ENCODE measurements at places on chromosomes 3 and 15. TPM values are rescaled to one million over a fixed set of nuclear protein-coding genes. Genes with fewer than 3 reads are reported as not detected.

DNA sequence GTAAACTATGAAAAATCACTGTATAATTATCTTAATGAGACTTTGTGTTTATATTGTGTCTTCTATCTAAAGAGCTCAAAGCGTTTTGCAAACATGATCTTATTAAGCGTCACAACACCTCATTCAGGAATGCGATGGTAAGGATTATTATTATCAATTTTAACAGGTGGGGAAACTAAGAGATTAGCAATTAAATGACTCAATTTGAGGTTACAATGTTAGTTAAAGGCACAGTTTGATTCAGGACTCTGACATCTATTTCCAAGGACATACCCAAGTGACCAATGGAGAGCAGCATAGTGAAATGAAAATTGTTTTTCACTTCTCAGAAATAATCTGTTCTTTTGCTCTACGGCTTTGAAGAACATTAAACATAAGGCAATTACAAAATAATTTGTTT is 74.6 kb downstream of the FMN1 start:
- no peak for DNase-seq

- DNase-seq, result no peak
Observed at GRCh38 chr3:128245460-128245859, 92.2 kb downstream of the EEFSEC start.

DNA sequence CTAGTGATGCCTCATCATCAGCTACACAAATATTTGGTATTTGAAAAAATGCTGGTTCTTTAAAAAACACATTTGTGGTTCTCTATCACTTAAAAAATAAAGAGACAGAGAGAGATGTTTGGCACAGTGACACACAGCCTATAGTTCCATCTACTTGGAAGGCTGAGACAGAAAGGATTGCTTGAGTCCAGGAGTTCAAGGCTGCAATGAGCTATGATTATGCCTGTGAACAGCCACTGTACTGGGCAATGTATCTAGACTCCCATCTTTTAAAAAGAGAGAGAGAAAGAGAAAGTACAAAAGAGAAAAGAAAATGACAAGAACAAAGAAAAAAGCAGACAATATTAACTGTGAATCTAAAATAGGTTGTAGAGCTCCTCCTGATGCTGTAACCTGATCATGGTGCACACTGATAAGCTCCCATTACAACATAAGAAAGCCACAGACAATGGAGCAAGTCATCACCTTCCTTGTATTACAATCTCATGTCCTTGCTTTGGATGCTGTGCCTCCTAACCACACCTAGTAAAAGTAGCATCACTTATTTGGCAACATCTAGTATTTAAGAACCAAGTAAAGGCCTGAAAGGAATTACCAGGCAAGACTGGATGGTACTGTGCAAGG is 31.7 kb upstream of the MAP4 start:
- DNase-seq, result no peak

- peak; percentile 81 for DNase-seq
Observed at GRCh38 chr3:13282358-13282985, 137.7 kb downstream of the NUP210 start.

DNA sequence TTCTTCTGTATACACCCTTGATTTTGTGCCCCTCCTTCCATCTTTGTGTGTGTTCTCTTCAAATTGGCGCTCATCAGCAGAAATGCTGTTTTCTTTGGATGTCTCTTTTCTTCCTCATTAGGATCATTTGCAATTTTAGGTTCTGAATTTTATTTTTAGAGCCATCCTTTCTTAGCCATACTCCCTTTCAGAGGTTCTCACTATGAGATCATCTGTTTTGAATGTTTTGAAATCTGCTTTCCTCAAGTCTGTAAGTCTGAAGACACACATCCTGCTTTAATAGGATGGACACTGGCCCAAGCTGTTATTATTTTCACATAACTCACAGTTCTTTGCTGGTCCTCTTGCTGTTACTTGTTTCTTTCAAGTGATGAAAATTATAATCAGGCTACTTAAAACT is 124.8 kb downstream of the BDH1 start:
- no peak for DNase-seq

DNA sequence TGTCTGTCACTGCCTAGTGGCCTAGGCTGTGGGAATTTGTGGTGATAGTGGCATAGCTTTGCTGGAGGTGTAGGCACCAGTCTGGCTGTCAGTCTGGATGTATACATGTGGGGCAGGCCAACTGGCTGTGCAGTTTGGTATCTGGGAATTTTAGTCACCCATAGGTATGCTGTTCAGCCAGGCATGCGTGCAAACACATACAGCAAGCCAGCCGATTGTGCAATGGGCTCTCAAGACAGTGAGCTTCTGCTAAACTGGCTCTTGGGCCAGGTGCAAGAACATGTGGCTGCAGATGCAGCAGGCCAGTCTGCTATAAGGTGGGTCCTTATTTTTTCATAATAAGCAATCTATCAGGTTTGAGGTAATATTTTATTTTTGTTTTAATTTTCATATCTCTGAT is 87.1 kb upstream of the PLSCR5 start:
- DNase-seq, result no peak

GRCh38 chr3:32508711-32509110 is 6.1 kb upstream of the CMTM6 start:
- DNase-seq, result no peak

GRCh38 chr3:190117981-190118380 is 2.7 kb downstream of the P3H2 start:
- DNase-seq, result no peak

DNA sequence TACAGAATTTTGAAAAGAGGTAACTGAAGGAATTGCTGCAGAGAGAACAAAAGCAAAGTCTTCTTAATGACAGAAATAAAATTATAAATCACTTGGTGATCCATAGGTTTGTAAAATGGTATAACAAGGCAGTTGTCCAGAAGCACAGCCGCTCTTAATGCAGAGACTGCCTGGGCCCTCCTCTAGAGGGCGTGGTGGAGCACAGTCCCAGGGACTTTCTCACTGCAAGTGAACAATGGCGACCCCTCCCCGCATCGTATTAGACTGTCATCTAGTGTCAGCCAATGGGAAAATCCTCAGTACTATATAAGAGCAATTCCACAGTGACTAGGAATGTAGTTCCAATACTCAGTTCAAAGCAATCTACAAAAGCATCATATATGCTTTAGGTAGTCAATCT is 26.4 kb upstream of the ZBED2 start:
- peak; percentile 91 for DNase-seq

Gene PARP9
- total RNA-seq, result 4.3 TPM

Gene RBM5
- 143 TPM for total RNA-seq

Gene FBLN2
- total RNA-seq, result 86.1 TPM

Data from endodermal cell (in vitro differentiated cells).